Common myeloid progenitor, CD34-positive (primary cell): ENCODE measurements at places on chromosomes 6 and 20.
A peak's percentile ranks its signal among the peaks of the same experiment; 100 is the strongest.

DNA sequence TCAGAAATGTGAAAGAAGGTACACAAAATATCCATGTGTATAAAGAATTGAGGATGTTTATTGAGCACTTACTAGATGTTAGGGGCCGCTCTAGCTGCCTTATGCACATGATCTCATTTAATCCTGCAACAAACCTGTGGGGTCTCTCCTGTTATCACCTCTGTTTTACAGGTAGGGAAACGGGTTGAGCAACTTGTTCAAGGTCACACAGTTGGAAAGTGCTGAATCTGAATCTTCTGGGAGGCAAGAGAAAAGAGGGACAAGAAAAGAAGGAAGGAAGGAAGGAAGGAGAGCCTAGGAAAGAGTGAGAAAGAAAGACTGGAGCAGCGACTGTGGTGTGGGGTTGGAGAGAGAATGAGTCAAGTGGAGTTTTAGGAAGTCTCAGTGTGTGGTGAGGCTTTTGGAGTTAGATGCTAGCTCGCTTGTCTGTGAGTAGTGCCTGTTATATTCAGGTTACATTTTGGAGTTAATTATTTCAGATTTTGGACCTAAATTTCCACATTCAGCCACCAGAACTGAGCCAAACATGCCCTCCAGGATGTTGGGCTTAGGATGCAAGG, 7.7 kb downstream of the CLPSL1 start:
- DNase-seq, result no peak

DNA sequence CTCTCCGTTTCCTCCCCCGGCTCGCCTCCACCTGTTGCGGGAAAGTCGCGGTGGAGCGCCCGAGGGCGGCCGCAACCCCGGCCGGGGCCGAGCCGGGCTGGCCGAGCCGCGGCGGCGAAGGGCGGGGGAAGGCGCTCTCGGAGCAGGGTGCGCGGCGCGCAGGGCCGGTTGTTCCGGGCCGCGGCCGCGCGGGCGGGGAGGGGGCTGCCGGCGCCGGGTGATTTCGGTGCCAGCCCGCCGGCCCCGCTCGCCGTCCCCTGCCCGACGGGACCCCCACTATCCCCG, 235 bp downstream of the MAP7 start:
- no peak for DNase-seq

GRCh38 chr6:133644548-133644891, 244.4 kb upstream of the TCF21 start:
- DNase-seq, result no peak

DNA sequence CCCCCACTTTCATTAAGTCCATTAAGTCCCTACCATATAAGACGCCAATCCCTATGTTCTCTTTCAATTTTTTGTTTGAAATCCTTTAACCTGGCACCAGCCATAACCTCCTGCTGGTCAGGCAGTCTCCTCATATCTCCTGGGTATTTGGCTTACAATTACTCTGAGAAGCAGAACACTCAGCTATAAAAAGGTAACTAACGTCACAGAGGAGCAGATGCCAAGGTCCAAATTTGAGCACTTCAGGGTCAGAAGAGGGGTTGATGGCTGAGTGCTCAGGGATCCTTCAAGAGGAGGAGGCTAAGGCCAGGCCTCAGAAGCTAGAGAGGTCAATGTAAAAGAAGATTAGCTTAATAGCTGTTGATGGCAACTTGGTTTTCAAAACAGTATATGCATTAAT, 22.3 kb upstream of the RCAN2 start:
- no peak for DNase-seq

GRCh38 chr6:117409420-117409819, 16.3 kb downstream of the ROS1 start:
- peak; percentile 10 for DNase-seq

DNA sequence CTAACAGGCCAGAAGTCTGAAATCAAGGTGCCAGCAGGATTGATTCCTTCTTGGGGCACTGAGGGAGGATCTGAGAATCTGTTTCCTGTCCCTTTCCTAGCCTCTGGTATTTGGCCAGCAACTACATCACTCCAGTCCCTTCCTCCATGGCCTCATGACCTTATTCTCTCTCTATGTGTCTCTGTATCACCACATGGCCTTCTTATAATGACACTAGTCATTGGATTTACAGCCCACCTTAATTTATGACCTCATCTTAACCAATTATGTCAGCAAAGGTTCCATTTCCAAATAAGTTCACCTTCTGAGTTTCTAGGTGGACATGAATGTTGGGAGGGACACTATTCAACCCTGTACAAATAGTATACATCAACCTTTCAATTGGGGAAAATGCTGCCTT, 29.3 kb downstream of the SCML4 start:
- DNase-seq, result no peak

DNA sequence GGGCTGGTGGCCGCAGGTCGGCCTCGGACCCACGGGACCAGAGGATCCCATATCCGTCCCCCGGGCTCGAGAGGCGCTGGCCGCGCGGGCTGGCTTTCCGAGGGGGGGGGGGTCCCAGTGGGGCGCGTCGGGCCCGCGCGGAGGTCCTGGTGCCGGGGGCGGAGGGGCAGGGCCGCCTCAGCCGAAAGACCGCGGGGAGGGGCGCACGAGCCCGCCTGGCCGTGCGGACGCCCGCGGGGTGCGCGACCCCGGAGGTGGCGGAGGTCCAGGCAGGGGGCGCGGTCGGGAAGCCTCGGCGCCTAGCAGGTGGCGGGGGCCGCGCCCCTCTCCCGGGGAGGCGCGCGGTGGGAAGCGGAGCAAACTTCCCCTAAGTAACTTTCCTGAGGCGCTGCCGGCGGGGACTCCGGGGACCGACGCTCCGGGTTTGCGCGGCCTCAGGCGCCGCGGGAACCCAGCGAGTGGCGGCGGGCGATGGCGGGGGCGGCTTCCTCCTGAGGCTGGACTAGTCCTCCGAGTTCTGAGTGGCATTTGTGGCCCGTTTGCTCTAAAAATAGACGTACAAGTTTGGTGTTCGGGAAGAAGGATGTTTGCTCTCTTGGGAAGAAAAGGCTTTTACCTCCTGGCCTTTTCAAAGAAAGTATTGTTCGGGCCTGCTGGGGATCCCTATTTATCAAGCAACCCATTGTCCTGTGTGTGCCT, 26.5 kb upstream of the BTBD3 start:
- DNase-seq, result peak; percentile 68

DNA sequence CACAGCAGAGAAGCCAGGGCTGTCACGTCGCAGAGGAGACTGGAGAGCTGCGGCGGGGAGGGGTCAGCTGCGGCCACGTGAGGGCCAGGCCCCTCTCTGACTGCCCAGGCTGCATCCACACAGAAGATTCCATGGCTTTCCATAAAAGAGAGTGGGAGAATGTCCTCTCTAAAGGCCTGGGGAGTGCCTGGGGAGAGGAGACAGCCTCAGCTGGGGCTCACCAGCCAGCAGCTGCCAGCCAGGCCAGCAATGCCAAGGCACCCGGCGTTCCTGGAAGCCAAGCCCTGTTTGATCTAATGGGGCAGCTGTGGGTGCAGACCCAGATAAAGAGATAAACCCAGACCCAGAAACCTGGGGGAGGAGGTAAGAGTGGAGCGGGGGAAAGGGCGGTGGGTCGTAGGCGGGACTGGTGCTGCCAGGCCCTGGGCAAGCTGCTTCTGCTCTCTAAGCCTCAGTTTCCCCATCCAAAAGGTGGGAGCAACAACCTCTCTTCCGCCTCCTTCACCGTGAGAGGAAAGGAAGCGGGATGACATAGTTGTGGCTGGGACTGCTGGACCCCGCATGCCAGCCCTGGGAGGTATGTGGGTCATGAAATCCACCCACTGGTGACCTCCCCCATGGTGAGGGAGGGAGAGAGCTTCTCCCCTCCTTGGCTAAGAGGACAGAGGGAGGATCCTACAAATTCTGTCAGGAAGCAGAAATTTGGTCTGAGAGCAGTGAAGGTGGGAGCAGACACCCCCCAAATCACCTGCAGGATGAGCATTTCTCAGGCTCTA, 3.1 kb upstream of the OSBPL2 start:
- DNase-seq, result no peak

DNA sequence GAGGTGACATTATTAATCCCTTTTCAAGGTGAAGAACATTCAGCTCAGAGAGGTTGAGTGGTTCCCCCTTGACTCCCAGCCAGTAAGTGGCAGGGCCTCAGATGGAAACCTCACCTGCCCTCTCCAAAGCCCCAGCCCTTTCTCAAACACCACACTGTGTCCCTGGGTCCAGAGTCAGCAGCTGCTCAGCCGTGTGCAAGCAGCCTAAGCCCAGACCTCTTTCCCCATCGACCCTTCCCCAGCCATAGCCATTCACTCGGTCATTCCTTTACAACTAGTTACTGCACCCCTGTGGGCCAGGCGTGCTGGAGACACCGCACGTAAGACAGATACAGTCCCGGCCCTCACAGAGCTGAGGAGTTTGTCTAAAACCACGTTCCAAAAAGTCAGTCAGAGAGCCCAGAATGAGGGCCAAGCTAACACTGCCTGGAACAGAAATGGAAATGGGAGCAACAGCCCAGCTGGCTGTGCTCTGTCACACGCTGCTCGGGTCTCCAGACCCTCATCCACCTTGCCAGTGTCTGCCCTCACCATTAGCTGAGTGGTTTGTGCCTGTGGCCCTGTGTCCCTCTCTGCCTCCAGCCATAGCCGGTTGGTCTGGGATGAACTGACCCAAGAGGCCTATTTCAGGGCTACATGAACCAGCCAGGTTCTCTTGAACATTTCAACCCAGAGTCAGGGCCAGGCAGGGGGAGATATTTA, 29.6 kb downstream of the ZC3H12D start:
- DNase-seq, result no peak

DNA sequence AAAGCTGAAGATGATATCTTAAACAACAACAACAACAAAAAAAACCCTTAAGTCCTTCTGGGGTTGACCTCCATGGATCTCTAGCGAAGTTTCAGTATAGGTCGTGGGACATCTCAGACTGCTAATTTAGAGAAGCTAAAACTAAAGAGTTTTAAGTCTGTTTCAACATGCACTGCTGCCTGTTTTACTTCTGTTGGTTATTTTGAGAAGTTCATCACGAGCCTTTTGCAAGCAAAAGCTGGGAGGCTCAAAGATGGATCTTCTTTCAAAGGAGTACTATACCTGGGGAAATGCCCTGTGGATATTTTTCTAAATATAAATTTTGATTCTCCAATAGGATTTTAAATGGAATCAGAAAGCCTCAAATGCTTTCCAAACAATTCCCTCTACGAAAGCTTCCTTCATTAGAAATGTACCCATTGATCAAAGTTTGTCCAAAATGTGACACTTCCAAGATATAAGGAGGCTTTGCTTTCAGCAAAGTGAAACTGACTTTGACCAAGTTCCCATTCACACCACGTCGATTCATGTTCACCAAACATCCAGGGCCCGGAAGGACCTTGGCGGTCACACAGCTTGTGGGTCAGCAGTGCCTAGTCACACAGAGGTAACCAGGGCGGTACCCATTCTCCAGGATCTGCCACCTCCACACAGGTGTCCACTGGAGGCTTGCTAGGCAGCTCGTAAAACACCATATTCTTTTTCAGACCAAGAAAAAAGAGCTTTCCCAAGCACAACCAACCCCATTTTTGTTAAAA, 94.7 kb upstream of the QKI start:
- DNase-seq, result no peak

GRCh38 chr6:170291271-170292110, 613 bp upstream of the DLL1 start:
- peak; percentile 49 for DNase-seq

DNA sequence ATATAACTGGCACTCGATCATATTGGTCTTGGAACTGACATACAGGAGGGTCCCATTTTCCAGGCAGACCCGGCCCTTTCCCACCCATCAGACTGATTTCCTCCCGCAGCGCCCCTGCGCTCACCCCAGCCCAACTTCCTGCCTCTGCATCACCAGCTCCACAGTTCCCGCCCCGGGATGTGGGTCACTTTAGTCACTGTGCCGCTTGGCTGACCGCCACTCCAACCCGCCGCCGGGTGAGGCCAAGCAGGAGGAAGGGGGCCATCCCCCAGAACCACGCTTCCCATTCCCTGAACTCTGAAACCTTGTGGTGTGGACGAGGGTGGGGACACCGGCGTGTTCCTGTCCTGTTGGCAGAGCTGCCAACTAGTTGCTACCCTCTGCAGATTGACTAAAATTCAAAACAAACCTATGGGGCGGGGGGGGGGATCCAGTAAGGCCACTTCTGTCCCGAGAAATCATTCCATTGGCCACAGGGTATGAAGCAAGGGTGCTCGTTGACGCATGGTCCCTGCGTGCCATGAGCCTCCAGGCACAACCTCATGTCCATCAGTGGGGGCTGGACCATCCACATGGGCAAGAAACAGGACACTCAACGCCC, 12.3 kb downstream of the TGM2 start:
- no peak for DNase-seq

- DNase-seq, result no peak
Measured at GRCh38 chr6:139117734-139118133, 17.1 kb upstream of the HECA start.

DNA sequence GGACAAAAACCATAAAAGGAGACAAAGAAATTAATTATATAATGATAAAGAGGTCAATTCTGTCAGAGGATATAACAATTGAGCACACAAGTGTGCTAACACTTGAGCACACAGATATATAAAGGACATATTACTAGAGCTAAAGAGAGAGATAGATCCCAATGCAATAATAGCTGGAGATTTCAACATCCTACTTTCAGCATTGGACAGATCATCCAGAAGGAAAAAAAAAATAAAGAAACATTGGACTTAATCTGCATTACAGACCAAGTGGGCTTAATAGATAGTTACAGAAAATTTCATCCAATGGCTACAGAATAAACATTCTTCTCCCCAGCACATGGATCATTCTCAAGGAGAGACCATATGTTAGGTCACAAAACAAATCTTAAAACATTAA, 9.9 kb downstream of the VNN1 start:
- no peak for DNase-seq

- DNase-seq, result peak; percentile 83
Measured at GRCh38 chr20:17843246-17844132, 125.1 kb downstream of the SNX5 start.

DNA sequence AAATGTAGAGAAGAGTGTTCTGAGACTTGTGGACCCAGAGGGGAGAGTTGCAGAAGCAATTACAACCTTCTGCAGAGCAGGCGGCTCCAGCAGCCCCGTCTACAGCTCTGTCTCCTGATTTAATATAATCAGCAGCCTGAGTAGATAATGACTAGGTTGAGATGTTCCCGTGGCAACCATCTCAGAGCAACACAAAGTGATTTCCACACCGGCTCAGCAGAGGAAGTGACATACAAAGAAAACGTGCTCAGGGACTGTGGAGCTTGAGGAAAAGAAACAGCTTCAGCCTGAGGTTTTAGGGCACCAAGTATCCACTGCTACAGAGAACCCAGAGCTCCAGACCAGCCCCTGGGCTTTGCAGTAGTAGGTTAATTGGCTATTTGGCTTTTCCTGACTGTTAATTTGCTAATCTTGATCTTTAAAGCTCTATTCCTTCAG, 136.4 kb downstream of the MTFR2 start:
- peak; percentile 80 for DNase-seq

DNA sequence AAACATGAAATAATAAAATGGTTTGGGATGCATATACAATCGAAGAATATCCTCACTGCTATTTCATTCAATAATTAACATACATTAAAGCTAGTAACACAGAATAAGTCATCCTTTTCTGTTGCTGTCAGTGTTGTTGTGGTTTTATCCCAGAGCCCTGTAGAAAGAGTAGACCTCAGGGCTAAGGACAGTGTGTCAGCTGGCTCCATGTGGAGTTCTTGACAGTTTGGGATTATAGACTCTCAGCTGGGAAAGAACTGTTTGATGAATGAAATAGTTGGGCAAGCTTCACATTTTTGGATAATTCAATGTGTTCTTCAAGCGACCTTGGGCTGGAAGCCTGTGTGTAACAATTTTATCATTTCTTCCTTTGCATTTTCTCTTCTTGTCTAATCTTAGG, 10.1 kb downstream of the UTRN start:
- DNase-seq, result no peak
